CD8-positive, alpha-beta memory T cell (primary cell): ENCODE measurements at places on chromosomes 6 and 20. TPM values are rescaled to one million over a fixed set of nuclear protein-coding genes. Genes with fewer than 3 reads are reported as not detected.

Gene APCDD1L
- total RNA-seq, result not detected

GRCh38 chr20:58237318-58238132, 9.1 kb upstream of the ANKRD60 start:
- DNase-seq, result no peak

Gene PAX1
- total RNA-seq, result not detected

- no peak for DNase-seq
Observed at GRCh38 chr20:14902432-14903089, 565.1 kb upstream of the FLRT3 start.

Gene DDX43
- 0.98 TPM for total RNA-seq

Gene SLPI
- total RNA-seq, result not detected

- DNase-seq, result peak; percentile 64
Observed at GRCh38 chr6:13725570-13725969, 13.9 kb upstream of the RANBP9 start.

Gene GGTLC1
- not detected for total RNA-seq

Gene FOXS1
- total RNA-seq, result not detected

GRCh38 chr6:7675353-7675945, 50.5 kb upstream of the BMP6 start:
- no peak for DNase-seq

GRCh38 chr20:32685541-32686529, 12.1 kb upstream of the C20orf203 start:
- no peak for DNase-seq

Gene ACSS2
- 7.2 TPM for total RNA-seq

Gene CCDC170
- total RNA-seq, result not detected

DNA sequence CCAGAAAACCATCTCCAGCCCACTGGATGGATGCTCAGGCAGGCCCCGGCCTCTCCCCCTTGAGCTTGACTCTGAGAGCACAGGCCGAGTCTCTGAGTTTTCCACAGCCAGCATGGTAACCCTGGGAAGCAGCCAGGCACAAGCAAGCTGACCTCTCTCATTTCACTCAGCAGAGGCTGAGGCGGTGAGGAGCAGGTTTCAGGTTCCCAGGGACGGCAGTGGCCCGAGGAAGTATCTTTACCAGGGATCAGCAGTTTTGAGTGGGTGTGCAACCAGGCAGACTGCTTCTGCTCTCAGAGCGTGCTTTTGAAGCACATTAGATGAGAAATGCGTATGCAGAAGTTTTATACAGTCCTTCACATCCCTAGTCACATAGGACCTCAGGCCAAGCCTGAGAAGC, 12.6 kb downstream of the HCK start:
- no peak for DNase-seq

DNA sequence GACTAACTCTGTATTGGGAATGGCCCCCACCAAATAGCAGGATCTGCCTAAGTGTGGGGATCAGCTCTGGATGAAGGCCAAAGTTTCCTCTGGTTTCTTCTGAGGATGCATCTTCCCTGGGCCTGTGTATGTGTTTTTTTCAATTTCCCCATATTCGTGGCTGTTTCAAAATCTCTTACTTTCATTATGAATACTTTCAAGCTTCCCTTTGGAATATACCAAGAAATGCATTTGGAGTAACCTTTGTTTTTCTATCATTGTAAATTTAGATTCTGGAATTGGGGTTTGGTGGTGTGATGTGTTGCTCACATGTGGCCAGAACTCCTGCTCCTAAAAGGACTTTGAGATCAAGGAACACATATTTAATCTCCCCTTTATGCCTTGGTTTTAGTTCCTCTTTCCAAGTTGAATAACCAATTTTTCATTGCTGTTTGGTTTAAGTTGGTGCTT, 8.4 kb downstream of the ENTPD6 start:
- no peak for DNase-seq

Gene SNRPB
- total RNA-seq, result 432 TPM

Gene OPN5
- total RNA-seq, result not detected

Gene SMIM13
- 14.7 TPM for total RNA-seq

- no peak for DNase-seq
Observed at GRCh38 chr20:33908336-33908735, 85.4 kb upstream of the RALY start.

DNA sequence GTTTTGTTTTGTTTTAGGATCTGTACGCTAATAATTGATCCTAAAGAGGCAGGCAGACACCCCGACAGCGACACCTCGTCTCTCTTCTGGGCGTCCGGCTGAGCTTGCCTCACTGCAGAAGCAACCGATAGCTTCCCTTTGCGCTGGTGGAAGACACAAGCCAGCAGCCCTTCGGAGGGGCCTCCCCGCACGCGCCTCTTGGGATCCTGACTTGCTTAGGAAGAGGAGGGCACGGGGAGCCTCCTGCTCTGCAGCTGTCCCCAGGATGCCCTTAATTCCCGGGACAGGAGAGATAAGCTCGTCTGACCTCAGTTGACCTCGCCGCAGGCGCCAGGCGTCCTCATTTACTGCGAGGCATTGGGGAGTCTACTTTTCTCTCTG, 94.0 kb downstream of the CD83 start:
- DNase-seq, result peak; percentile 52

GRCh38 chr6:36827261-36828079, 11.8 kb downstream of the CPNE5 start:
- DNase-seq, result no peak

DNA sequence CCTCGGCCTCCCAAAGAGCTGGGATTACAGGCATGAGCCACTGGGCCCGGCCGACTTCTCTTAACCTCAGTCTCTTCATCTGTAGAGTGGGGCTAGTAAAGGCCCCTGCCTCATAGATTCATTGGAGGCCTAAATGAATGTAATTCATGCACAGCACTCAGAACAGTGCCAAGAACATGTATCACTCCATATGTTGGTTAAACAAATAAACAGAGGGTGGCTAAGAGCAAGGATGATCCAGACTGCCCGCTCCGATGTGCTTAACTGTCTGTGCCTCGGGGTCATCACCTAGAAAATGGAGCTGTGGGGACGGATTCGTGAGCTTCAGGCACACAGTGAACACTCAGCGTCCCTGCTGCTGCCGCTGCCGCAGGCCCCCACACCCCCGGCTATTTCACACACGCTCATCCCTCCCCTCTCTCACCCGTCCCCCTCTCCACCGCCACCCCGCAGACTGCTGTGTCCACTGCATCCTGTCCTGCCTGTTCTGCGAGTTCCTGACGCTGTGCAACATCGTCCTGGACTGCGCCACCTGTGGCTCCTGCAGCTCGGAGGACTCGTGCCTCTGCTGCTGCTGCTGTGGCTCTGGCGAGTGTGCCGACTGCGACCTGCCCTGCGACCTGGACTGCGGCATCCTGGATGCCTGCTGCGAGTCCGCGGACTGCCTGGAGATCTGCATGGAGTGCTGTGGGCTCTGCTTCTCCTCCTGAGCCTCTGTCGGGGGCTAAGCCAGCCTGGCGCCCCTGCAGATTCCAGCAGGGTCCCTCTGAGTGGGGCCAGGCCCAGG, 14.8 kb downstream of the MDFI start:
- DNase-seq, result no peak

- DNase-seq, result no peak
Observed at GRCh38 chr6:115909923-115910546, 150.7 kb downstream of the FRK start.

Gene KPNA5
- total RNA-seq, result 13.5 TPM

Gene CCN2
- not detected for total RNA-seq

DNA sequence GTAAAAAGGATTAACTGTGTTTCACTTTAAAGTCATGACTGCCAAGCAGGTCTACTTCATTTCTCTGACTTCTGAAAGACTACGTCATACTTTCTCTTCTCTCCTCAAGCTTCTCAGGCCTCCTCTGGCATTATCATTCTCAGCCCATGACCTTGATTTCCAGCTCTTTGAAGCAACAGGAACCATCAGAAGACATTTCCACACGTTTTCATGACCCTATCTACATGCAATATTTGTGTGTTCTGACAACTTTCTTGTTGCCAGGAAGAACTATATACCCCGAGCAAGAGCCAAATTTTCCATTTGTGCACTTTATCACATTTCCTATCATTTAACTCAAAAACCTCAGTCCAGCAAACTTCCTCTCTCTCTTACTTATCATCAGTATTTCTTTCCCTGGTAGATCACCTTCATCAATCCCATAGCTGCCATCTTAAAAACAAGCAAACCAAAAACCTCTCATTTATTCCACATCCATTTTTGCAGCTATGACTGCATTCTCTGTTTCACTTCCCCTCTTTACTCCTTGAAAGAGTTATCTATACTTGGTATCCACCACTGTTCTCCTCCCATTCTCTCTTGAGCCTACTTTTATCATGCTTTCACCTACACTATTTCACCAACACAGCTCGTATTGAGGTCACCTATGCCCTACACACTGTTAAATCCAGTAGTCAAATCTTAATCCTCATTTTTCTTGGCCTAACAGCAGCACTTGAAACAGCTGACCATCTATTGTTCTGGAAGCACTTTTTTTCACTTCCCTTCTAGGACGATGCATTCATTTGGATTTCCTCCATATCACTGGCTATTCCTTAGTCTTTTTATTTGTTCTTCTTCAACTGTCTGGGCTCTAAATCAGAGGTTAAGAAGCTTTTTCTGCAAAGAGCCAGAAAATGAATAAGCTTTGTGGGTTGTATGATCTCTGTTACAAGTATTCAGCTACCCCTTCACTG, 47.1 kb downstream of the STX7 start:
- no peak for DNase-seq

Gene GNL1
- 100 TPM for total RNA-seq

Gene F13A1
- 0.42 TPM for total RNA-seq

GRCh38 chr6:154318721-154319120, 37.9 kb downstream of the IPCEF1 start:
- no peak for DNase-seq

- DNase-seq, result no peak
Observed at GRCh38 chr20:31992086-31992485, 18.2 kb upstream of the CCM2L start.

- no peak for DNase-seq
Observed at GRCh38 chr6:127102299-127102698, 16.2 kb upstream of the RSPO3 start.

DNA sequence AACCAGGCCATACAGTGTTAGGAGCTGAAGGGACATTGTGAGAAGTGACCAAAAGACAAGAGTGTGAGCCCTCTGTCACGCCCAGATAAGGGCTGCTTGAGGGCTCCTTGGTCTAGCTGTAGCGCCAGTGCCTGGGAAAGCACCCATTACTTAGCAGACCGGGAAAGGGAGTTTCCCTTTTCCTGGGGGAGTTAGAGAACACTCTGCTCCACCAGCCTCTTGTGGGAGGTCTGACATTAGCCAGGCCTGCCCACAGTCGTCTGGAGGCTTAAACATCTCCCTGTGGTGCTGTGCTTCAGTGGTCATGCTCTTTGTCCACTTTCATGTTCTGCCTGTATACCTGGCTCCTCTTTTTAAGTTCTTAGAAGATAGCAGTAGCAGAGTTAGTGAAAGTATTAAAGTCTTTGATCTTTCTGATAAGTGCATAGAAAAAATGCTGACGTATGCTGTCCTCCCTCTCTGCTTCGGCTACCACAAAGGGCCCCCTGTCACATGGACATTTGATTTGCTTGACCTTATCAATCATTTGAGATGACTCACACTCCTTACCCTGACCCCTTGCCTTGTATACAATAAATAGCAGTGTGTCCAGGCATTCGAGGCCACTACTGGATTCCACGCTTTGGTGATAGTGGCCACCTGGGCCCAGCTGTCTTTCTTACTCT, 201.5 kb upstream of the ECI2 start:
- no peak for DNase-seq
